ENCODE measurements at places on chromosomes 1 and 21.

DNA sequence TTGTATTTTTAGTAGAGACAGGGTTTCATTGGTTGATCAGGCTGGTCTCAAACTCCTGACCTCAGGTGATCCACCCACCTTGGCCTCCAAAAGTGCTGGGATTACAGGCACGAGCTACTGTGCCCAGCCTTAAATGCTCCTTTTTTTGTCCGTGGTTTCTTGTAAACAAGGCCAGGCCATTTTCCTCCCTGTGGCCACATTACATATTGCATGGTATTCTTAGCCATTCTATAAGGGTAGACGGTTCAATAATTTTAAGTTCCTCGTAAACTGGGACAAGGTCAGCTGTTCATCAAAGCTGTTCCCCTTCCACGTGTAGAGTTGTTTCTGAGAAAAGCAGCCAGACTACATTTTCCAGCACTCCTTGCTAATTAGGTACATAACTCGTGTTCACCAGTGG is 10.3 kb upstream of the LUZP1 start:
- no peak for DNase-seq

DNA sequence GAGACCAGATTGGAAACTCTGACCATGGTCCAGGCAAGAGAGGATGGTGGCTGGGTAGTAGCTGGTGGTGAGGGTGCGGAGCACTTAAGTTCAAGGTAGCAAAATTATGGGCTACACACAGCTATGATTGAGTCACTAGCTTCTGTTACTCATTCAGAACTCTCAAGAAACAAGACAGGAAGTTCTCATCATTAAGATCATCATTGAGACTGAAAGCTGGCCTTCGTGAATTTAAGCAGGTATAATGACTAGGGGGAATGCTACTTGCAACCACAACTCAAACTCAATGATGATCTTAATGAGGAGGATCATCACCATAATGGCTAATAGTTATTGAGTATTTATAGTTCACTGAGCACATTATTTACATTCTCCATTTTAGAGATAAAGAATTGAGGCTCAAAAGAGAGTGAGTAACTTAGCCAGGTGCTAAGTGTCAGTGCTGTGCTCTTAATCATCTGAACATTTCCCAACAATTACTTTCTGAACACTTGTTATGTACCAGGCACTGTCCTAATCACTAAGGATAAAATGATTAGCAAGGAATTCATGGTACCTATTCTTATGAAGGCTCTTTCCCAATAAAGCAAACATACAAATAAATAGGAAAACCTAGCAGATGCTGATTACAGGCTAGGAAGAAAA is 286.3 kb upstream of the C1orf105 start:
- DNase-seq, result no peak

DNA sequence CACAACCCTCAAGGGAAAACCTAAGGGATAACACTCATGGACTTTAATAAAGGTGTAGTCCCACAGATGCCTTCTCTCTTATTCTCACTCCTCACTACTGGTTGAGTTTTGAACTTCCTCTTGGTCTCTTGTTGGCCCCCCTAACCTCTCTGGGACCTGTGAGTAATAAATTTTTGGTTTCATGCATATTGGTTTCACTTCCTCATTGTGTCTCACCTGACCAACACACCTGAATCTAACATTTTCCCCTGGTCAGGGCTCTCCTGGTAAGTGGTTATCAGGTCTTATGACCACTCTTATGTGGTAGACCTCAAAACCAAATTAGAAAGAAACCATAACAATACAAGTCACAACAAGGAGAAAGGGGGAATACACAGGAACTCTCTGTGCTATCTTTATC is 60.5 kb upstream of the PRMT6 start:
- no peak for DNase-seq

DNA sequence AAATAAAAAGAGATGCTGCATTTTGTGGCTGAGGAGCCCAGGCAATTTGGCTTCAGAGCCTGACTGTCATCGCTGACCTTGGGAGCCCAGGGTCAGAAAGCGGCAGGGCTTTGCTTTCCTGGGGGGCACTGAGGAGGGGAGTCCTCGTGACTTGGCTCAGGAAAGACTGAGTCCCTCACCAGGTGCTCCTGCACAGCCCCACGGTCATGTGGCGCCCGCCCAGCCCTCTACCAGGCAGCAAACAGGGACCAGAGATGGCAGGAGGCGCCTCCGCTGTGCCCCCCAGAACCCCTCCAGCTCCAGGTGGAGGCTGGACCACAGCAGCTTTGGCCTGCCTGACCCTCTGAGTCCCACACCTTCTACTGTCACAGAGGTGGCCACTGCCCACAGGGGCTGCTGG is 13.2 kb downstream of the EFHD2 start:
- DNase-seq, result no peak

DNA sequence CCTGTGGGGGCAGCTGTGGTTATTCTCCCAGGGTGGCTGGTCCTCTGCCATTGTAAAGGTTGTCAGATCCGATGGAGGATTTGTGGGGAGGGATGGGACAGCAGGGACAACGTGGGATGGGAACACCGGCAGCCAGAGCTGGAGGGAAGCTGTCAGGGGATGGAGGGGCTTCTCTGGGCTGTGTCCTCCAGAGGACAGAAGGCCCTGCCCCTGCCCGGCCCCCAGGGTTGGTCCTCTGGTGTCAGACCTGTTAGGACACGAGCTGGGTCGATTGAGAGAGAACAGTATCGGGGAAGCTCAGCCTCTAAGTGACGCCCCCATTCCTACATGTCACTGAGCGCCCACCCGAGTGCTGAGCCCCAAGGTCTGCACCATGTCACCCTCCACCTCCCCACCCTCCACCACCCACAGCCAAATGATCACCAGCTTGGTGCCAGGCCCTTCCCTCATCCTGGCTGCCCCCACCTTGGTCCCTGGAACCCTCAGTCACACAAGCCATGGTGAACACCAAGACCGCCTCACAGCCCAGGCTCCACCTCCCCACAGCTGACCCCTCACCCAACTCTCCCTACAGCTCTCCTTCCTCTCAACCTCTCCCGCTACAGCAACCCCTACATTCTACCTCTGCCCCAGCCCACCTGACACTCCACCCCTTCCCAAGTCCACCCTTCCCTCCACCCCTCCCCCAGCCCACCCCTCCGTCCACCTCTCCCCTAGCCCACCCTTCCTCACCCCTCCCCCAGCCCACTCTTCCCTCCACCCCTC is 244.4 kb downstream of the MATN1 start:
- no peak for DNase-seq

Data from glutamatergic neuron (in vitro differentiated cells).